ENCODE measurements at places on chromosomes 3 and 15.

DNA sequence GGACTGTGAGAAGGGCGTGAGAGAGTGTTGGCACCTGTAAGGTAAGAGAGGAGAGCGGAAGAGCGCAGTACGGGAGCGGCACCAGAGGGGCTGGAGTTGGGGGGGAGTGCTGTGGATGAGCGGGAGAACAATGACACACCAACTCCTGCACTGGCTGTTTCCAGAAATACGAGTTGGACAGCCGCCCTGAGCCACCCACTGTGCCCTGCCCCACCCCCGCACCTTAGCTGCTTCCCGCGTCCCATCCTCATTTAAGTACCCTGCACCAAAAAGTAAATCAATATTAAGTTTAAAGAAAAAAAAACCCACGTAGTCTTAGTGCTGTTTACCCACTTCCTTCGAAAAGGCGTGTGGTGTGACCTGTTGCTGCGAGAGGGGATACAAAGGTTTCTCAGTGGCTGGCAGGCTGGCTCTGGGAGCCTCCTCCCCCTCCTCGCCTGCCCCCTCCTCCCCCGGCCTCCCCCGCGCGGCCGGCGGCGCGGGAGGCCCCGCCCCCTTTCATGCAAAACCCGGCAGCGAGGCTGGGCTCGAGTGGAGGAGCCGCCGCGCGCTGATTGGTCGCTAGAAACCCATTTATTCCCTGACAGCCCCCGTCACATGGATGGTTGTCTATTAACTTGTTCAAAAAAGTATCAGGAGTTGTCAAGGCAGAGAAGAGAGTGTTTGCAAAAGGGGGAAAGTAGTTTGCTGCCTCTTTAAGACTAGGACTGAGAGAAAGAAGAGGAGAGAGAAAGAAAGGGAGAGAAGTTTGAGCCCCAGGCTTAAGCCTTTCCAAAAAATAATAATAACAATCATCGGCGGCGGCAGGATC is at the start of gene SOX2:
Gene SOX2 (plus strand): TSS at position 601 of the 811 bp plus-strand sequence. CDS start 436 bp downstream, outside the sequence.
- no peak for DNase-seq

DNA sequence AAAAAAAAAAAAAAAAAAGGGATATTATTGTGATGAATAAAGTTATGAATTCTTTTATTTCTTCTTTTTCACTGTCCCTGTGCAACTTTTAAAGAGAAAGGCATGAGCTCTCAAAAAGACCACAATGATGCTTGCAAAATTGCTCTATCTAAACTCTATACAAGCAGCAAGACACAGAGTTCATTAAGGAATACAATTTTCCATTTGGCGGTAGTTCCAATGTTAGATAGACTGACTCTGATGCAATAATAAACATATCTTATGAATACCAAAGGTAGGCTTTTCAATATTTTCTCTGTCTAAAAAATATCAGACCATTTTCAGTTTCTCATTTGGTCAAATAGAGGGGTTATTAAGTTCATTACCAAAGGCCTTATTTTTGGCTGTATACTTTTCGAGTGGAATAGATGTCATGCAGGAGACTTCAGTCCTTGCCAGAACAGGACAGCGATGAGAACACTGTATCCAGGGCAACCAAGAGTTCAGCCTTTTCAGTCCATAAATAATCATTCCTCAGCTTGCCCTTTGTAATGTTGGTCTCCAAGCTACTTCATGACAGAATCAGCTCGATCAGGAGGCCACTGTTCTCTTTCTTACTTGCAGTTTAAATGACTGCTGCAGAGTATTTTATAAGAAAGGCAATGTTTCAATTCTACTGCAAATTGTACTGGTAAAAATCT is 162.9 kb upstream of the FAM3D start:
- DNase-seq = no peak

DNA sequence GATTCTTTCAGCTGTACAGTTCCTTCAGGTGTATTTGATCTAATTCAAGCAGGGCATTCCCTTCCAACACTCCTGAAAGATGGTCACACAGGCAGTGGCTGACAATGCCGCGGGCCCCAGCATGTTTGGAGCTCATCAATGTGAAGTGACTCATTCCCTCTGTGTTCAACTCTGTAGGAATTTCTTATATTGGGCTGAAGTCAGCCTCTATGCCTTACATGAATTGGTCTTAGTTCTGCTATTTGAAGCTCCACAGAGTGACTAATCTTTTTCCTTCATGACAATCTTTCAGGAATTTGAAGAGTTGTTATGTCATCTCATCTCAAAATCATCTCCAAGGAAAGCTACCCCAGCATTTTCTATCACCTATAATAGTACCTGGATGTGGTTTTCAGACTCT is 142.5 kb upstream of the C2CD4B start:
- DNase-seq = no peak

DNA sequence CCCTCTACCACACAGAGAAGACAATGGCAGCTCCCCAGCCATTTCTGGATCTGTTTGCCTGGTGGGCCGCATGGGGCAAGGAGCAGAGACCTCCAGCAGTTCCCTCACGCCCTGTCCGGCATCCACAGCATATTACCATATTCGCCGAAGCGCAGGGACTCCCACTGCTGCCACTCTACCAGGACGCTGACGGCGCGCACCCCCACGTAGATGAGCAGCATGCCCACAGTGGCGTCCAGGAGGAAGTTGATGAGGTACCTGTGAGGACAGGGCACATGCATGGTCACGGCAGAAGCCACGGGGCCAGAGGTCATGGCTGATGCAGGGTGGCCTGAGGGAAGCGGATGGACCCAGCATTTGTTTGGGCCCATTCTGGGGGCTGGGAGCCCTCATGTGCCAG is 14.8 kb upstream of the MUSTN1 start:
- DNase-seq = no peak

DNA sequence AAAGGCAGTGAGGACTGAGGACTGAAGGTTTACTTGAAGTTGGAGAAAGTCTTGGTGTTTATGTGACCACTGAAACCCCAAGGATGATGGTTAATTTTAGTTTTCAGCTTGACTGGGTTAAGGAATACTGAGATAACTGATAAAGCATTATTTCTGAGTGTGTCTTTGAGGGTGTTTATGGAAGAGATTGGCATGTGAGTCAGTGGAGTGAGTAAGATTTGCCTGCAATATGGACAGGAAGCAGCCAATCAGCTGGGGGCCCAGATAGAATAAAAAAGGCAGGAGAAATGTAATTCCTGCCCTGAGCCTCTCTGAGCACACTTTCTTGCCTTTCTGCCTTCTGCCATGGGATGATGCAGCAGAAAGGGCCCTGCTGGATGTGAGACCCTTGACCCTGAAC is 92.4 kb downstream of the KBTBD8 start:
- no peak for DNase-seq

- no peak for DNase-seq
Observed at GRCh38 chr3:127953091-127954035, 38.3 kb downstream of the KBTBD12 start.

DNA sequence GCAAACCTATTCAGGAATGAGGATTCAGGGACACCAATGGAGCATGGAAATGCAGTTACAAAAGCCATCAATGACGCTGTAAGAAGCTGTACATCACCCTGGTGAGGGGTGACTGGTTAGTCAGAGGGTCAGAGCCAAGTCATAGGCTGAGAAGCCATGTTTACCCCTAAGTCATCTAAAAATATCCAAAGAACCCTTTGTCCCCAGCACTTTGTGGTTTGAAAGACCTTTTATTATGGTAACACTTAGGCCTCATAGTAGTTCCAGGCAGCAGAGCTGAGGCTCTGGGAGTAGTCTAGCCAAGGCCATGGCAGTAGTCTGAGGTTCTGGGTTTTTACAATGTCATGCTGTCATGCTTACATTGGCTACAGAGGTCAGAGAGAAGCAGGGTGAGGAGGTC is 131.2 kb downstream of the CTNNB1 start:
- DNase-seq = no peak

DNA sequence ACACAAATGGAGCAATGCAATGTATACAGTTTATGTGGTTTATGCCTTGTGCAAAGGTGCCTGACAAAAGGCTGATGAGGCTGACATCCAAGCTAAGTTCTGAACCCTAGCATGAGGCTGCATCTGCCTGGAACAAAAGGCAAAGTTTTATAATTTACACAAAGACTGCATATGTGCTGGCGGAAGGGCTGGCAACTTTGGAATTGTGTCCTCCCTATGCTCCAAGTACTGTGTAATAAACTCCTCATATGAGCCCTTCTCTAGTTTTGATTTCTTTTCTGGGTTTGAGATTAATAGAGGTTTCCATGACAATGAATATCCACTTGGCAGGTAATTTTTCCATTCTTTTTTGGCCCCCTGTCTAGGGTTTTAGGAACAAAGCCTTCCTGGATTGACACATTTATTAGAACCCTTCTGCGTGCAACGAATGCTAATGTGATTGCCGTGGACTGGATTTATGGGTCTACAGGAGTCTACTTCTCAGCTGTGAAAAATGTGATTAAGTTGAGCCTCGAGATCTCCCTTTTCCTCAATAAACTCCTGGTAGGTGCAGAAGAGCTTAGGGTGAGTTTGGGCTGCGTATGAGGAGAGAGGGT is 10.8 kb downstream of the PLA1A start:
- DNase-seq = no peak

GRCh38 chr15:42118650-42119445 is 24.5 kb upstream of the PLA2G4D start:
- DNase-seq = no peak

- no peak for DNase-seq
Observed at GRCh38 chr15:42182328-42182886, 25.7 kb downstream of the VPS39 start.

GRCh38 chr3:140403079-140403478 is 274.8 kb upstream of the TRIM42 start:
- DNase-seq = no peak

GRCh38 chr3:9402410-9403228 is 5.2 kb downstream of the SETD5 start:
- DNase-seq = no peak

DNA sequence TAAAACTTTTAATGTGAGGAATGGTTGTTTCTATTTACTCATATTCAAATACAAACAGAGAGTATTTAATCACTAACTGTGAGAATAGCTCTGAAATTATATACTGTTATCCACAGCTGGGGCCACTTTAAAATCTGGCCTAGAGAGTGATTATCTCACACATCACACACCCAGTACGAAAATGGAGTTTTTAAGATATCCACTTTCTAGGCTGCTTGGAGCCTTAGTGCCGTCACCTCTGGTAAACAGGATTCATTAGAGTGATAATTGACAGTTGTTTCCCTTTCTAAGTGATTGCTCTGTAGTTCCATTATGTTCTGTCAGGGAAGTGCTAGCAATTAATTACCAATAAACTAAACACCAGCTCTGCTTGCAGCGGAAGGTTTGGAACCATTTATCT is 942.4 kb downstream of the FHIT start:
- DNase-seq = no peak

DNA sequence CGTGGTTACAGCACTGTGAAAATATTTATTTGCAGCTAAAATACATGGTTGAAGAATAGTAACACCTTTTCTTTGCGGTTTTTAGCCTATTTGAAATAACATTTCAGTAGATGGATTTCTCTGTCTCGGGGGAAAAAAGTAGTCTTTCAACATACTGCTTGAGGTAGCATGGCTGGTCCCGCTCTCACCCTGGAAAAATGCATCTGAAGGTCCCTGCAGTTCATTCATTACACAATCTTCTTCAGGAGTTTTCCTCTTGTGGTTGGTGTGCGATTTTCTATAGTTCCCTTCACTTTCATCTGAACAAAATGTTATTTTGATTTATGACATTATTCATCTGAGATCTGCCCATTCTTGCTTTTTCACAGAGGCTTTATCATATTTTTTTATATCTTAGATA is 75.9 kb downstream of the STRIT1 start:
- DNase-seq = no peak

- DNase-seq = no peak
Observed at GRCh38 chr3:133032301-133032700, 5.9 kb upstream of the TMEM108 start.

- DNase-seq = peak; percentile 18
Observed at GRCh38 chr15:85168642-85169173, 187.1 kb downstream of the PDE8A start.

GRCh38 chr15:61084944-61085367 is 144.1 kb downstream of the RORA start:
- no peak for DNase-seq

- no peak for DNase-seq
Observed at GRCh38 chr3:3113042-3113709, 3.0 kb upstream of the IL5RA start.

- DNase-seq = no peak
Observed at GRCh38 chr3:124760601-124761000, 30.3 kb downstream of the UMPS start.

DNA sequence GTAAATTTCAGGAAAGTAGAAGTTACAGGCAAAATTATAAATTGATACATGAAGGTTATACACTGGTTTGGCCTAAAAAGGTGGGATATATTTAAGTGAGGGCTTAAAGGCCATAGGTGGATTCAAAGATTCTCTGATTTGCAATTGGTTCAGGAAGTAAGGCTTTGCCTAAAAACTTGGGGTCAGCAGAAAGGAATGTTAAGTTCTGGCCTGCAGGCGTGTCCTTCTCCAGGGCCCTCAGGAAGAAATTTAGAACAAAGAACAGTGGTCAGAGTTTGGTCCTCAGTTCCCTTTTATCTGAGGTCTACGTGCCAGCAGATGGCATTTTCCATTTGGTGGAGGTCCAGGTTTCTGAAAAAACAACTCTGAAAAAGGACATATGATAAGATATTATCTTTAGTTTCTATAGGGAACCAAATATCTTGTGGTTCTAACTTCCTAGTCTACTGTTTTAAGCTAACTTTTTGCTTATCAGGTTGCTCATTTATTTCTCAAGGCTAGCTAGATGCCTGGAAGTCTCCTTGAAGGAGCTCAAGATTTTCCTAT is 40.5 kb downstream of the SCN11A start:
- DNase-seq = no peak

GRCh38 chr3:80929576-80929975 is 831.9 kb downstream of the GBE1 start:
- no peak for DNase-seq

- no peak for DNase-seq
Observed at GRCh38 chr3:134839990-134840389, 44.9 kb downstream of the EPHB1 start.

DNA sequence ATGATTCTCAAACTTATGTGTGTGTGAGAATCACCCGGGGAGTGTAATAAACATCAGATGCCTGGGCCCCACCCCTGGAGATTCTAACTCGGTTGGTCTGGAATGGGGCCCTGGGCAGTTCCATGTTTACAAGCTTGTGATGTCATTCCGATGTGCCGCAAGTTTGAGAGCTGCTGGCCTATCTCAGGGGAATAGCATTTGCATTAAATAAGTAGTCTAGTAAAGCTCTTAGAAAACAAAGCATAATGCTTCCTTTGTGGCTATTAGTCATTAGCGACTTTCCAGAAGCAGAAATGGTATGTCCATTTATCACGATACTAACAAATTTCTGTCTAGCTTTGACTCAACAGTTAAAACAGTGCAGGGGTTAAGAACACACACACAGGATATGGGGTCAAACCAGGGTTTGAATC is 20.9 kb downstream of the PGBD4 start:
- DNase-seq = no peak

DNA sequence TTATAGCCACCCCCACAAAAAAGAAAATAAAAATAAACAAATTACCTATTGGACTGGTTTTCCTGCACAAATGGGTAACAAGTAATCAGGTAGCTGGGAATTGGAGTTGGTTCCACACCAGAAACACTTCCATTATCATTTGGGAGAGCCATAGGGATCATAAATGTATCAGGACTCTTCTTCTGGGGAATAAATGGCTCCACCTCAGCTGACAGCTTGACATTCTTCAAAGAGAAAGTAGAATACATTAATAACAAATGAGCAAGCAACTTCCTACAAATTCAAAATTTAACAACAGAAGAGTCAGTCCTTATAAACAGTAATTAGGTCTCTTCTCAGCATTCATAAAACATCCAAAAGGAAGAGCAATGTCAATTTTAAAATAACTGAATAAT is 8.7 kb downstream of the SECISBP2L start:
- no peak for DNase-seq

GRCh38 chr15:83380682-83381081 is 66.5 kb upstream of the SH3GL3 start:
- no peak for DNase-seq

- DNase-seq = peak; percentile 34
Observed at GRCh38 chr3:52291508-52292181, 4.0 kb downstream of the GLYCTK start.
